Epithelial cell of alveolus of lung (primary cell): ENCODE measurements at places on chromosomes 6 and 20. TPM values are rescaled to one million over a fixed set of nuclear protein-coding genes. Genes with fewer than 3 reads are reported as not detected.

SNX14 gene
- 53.5 and 69.3 TPM in 2 replicates for total RNA-seq

ARMC12 gene
- 0.13 and 3.9 TPM in 2 replicates for total RNA-seq

RRAGD gene
- total RNA-seq: 0.16 and 3.2 TPM in 2 replicates

ERVFRD-1 gene
- not detected in 2 replicates for total RNA-seq

TTLL9 gene
- total RNA-seq: not detected in 2 replicates

TTK gene
- total RNA-seq: 11.4 and 22.0 TPM in 2 replicates

CDH26 gene
- not detected in 2 replicates for total RNA-seq

RARS2 gene
- 22.6 and 35.5 TPM in 2 replicates for total RNA-seq

GCM1 gene
- not detected in 2 replicates for total RNA-seq

CALHM4 gene
- total RNA-seq: not detected in 2 replicates

AKAP12 gene
- 70.9 and 129 TPM in 2 replicates for total RNA-seq

TCP1 gene
- 136 and 220 TPM in 2 replicates for total RNA-seq

SIRPD gene
- not detected in 2 replicates for total RNA-seq

LY86 gene
- total RNA-seq: not detected in 2 replicates

AURKA gene
- 23.8 and 38.1 TPM in 2 replicates for total RNA-seq

CPXM1 gene
- total RNA-seq: 3.0 and 11.1 TPM in 2 replicates

WTAP gene
- 62.6 and 90.6 TPM in 2 replicates for total RNA-seq

AGER gene
- total RNA-seq: 0.65 and 7.7 TPM in 2 replicates

WFDC10B gene
- total RNA-seq: not detected in 2 replicates

TFAP2A gene
- total RNA-seq: under 0.01 TPM in 1 of 2 replicates, not detected in the other

RAET1G gene
- 0.13 and 0.24 TPM in 2 replicates for total RNA-seq

NUP153 gene
- 27.1 and 27.3 TPM in 2 replicates for total RNA-seq

PPIL6 gene
- total RNA-seq: 0.88 and 1.6 TPM in 2 replicates

MGME1 gene
- 7.9 and 12.5 TPM in 2 replicates for total RNA-seq

PNRC1 gene
- 60.4 and 184 TPM in 2 replicates for total RNA-seq

CPNE1 gene
- total RNA-seq: 138 and 198 TPM in 2 replicates

MRPS18B gene
- total RNA-seq: 66.7 and 68.2 TPM in 2 replicates

HSD17B8 gene
- 4.9 and 16.4 TPM in 2 replicates for total RNA-seq

PGM3 gene
- total RNA-seq: 18.1 and 59.5 TPM in 2 replicates

PDYN gene
- not detected in 2 replicates for total RNA-seq

PCSK2 gene
- total RNA-seq: 0.48 TPM in 1 of 2 replicates, not detected in the other

CALHM5 gene
- 2.3 and 4.0 TPM in 2 replicates for total RNA-seq

ASIP gene
- total RNA-seq: not detected in 2 replicates

FGD2 gene
- not detected in 2 replicates for total RNA-seq

LRRC1 gene
- total RNA-seq: 8.9 and 10.8 TPM in 2 replicates

HLA-DRB1 gene
- not detected in 2 replicates for total RNA-seq

EEF1A2 gene
- 1.3 and 1.4 TPM in 2 replicates for total RNA-seq

FYN gene
- total RNA-seq: 45.3 and 61.2 TPM in 2 replicates
